ENCODE measurements at places on chromosomes 2 and 18. TPM values are rescaled to one million over a fixed set of nuclear protein-coding genes. Genes with fewer than 3 reads are reported as not detected.

GRCh38 chr2:208101716-208102631 is 22.4 kb downstream of the CRYGD start:
- no peak overlapping the region for H3K27ac ChIP-seq
- no peaks in the 10 kb centered on the region for H3K27me3 ChIP-seq
- H3K36me3 ChIP-seq = no peaks in the 10 kb centered on the region
- no peak for DNase-seq
- H3K4me1 ChIP-seq = no peaks in the 10 kb centered on the region
- H3K4me3 ChIP-seq = no peak overlapping the region

DNA sequence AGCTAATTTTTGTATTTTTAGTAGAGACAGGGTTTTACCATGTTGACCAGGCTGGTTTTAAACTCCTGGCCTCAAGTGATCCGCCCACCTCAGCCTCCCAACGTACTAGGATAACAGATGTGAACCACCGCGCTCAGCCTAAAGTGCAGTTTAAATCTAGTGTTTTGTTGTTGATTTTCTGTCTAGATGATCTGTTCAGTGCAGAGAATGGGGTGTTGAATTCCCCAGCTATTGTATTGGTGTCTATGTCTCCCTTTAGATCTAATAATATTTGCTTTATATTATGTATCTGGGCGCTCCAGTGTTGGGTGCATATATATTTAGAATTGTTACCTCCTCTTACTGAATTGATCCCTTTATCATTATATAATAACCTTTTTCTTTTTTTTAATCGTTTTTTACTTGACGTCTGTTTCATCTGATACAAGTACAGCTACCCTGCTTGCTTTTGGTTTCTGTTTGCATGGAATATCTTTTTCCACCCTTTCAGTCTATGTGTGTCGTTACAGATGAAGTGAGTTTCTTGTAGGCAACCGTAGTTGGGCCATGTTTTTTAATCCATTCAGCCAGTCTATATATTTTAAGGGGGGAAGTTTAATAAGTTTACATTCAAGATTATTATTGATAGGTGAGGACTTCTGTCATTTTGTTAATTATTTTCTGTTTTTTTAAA is 34.3 kb downstream of the GALM start:
- no peaks in the 10 kb centered on the region for H3K4me1 ChIP-seq
- H3K36me3 ChIP-seq = no peaks in the 10 kb centered on the region
- H3K27ac ChIP-seq = no peak overlapping the region
- no peak overlapping the region for H3K4me3 ChIP-seq

DNA sequence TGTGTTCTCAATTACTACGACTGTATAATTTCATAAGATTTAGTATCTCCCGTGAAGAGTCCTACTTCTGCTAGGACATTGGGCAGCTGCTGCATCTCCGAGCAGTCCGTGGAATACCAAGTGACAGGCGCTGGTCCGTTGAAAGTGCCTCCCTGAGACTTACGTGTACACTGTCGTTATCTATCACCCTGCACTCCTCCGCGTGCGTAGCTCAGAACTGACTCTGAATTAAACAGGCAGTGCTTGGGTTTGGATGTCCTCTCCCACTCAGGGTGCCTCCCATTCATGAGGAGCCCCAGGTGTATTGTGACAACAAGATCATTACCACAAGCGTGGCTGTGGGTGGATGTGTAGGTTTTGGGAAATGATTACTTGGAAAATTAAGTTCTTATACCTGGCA is 148.4 kb downstream of the SH3RF3 start:
- no peaks in the 10 kb centered on the region for H3K36me3 ChIP-seq
- no peaks in the 10 kb centered on the region for H3K4me1 ChIP-seq
- no peak overlapping the region for H3K27ac ChIP-seq
- no peak overlapping the region for H3K4me3 ChIP-seq
- H3K27me3 ChIP-seq = no peaks in the 10 kb centered on the region

DNA sequence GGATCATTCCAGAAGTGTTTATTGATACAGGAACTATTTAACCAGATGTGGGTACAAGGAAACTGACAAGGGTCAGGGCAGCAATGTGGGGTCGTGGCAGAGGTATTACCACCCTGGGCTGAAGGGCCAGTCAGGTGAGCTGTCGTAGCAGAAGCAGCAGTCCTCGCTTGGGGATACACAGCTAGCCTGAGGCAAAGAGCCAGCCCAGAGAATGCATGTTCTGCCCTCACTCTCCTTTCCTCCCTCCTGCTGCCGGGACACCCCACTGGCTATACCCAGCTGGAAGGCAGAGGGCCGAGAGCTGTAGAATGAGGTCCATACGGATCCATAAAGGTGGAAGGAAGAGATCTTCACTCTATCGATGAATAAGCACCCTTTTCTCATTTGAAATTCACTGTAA is 32.2 kb upstream of the GBX2 start:
- DNase-seq = no peak
- H3K36me3 ChIP-seq = no peaks in the 10 kb centered on the region
- no peak overlapping the region for H3K4me3 ChIP-seq
- H3K4me1 ChIP-seq = no peaks in the 10 kb centered on the region
- H3K27me3 ChIP-seq = no peaks in the 10 kb centered on the region
- no peak overlapping the region for H3K27ac ChIP-seq

GRCh38 chr2:23689891-23690290 is 237.0 kb downstream of the ATAD2B start:
- H3K4me1 ChIP-seq = no peaks in the 10 kb centered on the region
- peaks cover 34% of the 10 kb centered on the region for H3K36me3 ChIP-seq
- no peak overlapping the region for H3K27ac ChIP-seq
- no peak overlapping the region for H3K4me3 ChIP-seq
- DNase-seq = no peak
- no peaks in the 10 kb centered on the region for H3K27me3 ChIP-seq

DNA sequence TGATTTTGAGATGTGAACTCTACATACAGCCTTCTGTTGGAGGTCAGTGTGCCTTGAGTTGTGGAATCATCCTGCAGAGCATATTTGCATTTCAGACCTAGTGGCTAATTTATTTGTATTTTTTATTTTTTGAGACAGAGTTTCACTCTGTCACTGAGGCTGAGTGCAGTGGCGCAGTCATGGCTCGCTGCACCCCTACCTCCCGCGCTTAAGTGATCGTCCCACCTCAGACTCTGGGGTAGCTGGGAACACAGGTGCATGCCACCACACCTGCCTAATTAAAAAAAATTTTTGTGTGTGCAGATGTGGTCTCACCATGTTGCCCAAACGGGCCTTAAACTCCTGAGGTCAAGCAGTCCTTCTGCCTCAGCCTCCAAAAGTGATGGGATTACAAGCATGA is 104.4 kb downstream of the ASXL3 start:
- DNase-seq = no peak
- no peaks in the 10 kb centered on the region for H3K27me3 ChIP-seq
- H3K36me3 ChIP-seq = no peaks in the 10 kb centered on the region
- H3K4me1 ChIP-seq = no peaks in the 10 kb centered on the region
- H3K27ac ChIP-seq = no peak overlapping the region
- H3K4me3 ChIP-seq = no peak overlapping the region

GRCh38 chr2:174597345-174598047 is at the start of gene WIPF1:
Gene WIPF1 (minus strand): TSS chr2:174597804. CDS start chr2:174585573, 12,231 bp downstream.
- no peaks in the 10 kb centered on the region for H3K36me3 ChIP-seq
- DNase-seq = no peak
- H3K27ac ChIP-seq = peak within 1 kb of the TSS; percentile 73
- peaks cover 51% of the 10 kb centered on the region for H3K4me1 ChIP-seq
- peak within 1 kb of the TSS; percentile 48 for H3K4me3 ChIP-seq

GRCh38 chr18:61256291-61256690 is 76.9 kb upstream of the CDH20 start:
- no peaks in the 10 kb centered on the region for H3K27me3 ChIP-seq
- H3K4me3 ChIP-seq = no peak overlapping the region
- no peak overlapping the region for H3K27ac ChIP-seq
- no peak for DNase-seq
- no peaks in the 10 kb centered on the region for H3K4me1 ChIP-seq
- H3K36me3 ChIP-seq = no peaks in the 10 kb centered on the region

Gene LAMA1
- total RNA-seq = not detected

Gene KYNU
- total RNA-seq = 2.3 TPM

Gene KLHL14
- not detected for total RNA-seq

Gene OSGEPL1
- total RNA-seq = not detected

Gene PJVK
- not detected for total RNA-seq
